ENCODE measurements at places on chromosomes 4 and X.

DNA sequence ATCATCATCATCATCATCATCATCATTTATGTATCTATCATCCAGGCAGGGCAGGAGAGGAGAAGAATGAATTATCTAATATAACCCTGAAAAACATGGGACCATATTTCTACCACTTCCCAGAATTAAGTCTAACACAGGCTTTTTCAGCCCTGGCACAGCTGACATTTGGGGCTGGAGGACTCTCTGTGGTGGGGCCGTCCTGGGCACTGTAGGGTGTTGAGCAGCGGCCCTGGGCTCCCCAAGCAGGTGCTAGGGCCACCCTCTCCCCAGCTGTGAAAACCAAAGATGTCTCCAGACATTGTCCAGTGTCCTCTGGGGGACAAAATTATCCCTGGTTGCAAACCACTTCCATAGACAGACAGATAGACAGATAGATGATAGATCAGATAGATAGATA is 288.4 kb downstream of the CRLF2 start:
- DNase-seq = no peak

GRCh38 chr4:89468602-89469001 is 161.0 kb upstream of the GPRIN3 start:
- DNase-seq = no peak

- no peak for DNase-seq
Observed at GRCh38 chr4:93030670-93031069, 726.9 kb downstream of the GRID2 start.

DNA sequence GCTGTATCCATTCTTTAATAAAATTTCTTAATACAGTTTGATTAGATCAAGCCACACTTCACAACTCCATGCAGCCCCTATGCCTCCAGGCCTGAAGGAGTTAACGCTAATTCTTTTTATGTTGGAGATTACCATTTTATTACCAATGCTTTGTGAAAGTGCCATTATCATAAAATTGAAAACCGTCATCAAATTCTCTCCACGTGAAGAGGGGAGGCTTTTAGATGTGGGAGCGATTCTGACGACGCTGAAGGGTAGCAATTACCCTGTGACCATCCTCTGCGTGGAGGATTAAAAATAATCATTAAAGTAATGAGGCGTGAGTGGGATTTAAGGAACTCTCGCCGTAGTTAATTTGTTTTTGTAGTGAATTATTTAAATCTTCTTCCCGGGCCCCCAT is 278.8 kb downstream of the CRLF2 start:
- DNase-seq = no peak

DNA sequence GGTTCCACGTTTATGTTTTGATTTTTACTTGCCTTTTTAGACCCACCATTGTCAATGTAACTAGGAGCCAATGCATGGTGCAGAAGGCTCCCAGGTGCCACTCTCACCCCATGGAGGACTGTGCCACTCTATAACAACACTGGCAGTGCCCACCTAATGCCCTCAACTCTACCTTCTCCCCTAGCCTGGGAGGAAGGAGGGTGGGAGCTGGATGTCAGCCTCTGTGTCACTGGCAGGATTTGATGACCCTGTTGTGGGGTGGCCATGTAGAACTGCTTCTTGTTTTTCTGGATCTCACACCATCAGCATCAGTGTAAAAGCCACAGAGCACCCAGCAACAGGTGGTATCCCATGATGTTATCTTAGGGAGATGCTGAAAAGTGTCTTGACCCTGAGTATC is 13.7 kb upstream of the ADH1B start:
- no peak for DNase-seq

DNA sequence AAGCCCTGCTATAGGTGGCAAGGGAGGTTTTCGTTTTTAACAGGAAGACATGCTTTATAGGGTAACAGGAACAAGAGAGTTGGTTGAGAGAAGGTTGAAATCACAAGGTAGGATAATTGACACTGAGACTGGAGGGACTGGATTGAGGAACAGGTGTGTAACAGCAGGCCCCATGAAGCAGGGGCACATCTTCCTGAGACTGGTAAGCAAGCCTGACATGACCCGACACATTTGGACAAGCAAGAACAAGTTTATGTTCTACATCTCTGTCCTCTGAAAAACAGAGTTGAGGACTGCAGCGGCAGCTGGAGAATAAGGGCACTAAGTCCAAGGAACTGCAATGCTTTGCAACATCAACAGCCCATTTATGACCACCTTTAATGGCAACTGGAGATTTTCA is 5.2 kb downstream of the RPS4X start:
- no peak for DNase-seq

DNA sequence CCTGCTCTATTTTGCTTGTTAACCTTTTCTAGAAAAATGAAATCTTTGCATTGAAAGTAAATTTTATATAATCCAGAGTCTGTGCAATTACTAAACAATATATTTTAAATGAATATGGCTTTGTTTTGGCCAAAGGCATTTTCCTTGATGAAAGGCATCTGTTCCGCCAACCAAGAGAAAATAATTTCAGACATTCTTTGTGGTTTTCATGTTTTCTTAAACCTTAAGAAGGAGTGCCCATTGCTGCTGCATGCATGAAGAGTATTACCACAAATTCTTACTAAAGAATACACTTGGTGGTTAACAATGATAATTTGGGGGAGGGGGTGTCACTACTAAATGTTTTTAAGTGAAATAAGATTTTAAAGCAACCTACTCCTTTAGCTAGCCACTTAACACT is 2.7 kb upstream of the PDGFC start:
- DNase-seq = no peak

DNA sequence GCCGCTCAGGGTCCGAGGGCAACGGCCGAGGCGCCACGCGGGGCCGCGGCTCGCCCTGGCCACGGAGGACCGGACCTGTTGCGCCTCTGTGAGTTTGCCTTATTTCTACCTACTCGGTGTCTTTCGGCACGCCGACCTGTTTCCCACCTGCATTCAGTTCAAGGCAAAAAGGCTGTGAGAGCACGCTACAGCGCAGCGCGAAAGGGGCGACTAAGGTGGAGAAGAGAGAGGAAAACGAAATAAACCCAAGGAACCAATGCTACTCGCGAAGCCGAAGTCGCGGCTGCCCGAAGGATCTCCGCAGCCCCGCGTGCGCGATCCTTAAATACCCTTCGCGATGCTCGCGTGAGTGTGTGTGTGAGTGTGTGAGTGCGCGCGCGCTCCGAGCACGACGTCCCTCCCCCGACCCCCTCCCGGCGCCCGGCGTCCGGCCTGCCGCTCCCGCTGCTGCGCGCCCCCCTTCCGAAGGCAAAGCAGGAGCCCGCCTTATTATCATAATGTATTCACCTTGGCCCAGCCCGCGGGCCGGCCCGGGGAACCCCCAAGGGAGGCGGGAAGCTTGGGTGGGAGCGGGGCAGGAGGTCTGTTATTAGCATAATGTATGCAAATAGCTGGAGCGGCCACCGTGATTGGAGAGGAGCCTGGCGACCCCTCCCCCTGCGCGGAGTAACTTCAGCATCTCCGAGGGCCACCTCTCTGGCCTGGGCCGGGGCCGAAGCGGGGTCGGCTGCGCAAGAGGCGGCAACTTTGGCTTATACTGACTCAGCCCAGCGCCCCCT is at the start of gene COL25A1:
COL25A1 (minus strand) TSS at position 298 of the 779 bp plus-strand sequence.
- DNase-seq = peak; percentile 21

DNA sequence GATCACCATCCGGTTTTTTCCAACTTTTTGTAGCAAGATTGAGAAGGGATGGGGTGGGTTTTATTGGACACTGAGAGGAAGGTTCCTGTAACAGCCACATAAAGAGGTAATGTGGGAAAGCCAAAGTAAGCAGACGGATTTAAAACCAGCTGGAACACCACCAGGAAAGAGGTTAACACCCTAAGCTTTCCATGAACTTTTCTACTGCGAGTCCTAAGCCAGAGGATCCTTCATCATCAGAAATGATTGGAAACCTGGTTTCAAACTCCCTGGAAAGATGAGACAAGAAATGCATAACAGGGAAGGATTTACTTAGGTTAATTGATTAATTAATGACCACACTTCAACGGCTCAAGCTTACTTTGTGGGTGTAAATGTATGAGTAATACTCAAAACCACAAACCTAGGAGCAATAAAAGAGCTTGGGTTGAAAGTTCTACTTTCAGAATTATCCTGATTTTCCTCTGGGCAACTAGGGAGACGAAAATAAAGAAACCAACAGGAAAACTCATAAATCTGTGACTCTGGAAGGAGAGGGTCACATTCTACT is 91.5 kb downstream of the COX18 start:
- no peak for DNase-seq
